ENCODE measurements at places on chromosomes 4 and X.

- no peak for DNase-seq
Observed at GRCh38 chr4:52718123-52718522, 33.1 kb downstream of the ERVMER34-1 start.

GRCh38 chr4:74206088-74206825 is 48.3 kb downstream of the MTHFD2L start:
- DNase-seq, result no peak

- no peak for DNase-seq
Observed at GRCh38 chr4:60396341-60397049, 803.6 kb upstream of the ADGRL3 start.

DNA sequence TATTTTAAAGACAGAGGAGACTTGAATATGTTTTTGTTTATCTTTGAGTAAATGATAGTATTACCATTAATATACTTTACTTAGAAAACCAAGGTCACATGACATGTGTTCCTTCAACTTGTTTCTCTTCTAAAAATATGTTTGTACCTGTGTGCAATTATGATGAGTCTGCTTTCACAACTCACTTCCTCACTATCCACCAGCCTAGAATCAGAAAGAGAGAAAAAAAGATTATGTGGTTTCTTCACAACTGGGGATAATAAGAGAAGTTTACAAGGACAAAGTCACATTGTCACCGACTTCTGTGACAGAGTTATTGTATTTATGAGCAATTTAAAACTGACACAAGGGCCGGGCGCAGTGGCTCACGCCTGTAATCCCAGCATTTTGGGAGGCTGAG is 1112.1 kb downstream of the RPA4 start:
- no peak for DNase-seq

DNA sequence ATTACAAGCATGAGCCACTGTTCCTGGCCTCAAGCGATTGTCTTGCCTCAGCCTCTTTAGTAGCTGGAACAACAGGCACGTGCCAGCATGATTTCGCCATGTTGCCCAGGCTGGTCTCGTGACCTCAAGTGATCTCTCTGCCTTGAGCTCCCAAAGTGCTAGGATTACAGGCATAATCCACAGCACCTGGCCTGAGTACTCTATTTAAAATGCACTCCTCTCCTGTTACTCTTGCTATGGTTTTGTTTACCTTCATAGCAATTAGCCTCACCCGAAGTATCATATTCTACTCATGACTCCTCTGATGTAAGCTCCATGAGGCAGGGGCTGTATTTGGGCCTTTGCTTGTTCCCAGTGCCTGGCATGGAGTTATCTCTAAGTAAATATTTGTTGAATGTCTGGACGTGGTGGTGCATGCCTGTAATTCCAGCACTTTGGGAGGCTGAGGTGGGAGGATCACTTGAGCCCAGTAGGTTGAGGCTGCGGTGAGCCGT is 92.5 kb upstream of the SLC34A2 start:
- DNase-seq, result no peak

DNA sequence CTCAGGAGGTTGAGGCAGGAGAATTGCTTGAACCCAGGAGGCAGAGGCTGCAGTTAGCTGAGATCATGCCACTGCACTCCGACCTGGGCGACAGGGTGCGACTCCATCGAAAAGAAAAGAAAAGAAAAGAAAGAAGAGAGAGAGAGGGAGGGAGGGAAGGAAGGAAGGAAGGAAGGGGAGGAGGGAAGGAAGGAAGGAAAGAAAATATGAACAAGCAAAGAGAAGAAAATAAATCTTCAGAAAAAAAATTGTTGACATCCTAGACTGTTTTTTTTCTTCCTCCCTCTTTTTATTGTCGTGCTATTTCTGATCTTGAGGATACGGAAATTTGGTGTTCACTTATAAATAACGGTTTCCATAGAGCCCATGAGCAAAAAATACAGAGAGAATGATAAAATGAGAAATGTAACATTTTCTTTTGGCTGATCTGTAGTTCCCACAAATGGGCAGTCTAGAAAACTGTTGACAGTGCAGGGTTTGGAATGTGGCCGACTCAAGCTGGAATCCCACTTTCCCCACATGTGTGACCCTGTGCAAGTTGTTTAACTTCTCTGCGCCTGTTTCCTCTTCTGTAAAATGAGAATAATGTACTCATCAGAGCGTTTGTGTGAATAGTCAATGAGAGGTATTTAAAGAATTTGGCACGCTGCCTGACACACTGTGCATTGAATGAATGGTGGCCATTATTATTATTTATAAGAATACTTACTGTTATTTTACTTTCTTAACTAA is 19.4 kb downstream of the SORBS2 start:
- DNase-seq, result no peak

GRCh38 chr4:153619811-153620210 is 64.3 kb upstream of the TLR2 start:
- DNase-seq, result no peak

- no peak for DNase-seq
Observed at GRCh38 chr4:170698334-170698733, 608.6 kb upstream of the AADAT start.

DNA sequence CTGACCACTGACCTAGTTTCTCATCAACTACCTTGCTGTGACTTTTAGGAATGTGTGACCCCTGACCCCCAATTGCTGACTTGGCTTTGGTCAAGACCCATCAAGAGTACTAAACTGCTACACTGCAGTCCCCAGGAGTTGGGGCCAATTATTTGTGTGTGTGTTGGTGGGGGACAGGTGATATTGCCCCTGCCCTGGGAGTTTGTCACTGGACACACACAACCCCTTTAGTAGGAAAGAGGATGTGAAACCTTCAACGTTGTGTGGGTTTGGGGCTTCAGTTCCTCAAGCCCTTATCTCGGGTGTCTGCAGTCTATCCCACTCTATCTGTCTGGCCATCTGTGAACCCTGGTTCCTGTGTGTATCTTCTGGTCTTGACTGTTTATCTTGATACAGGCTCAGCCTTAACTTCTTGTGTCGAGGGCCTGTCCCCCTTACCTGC is 6.5 kb downstream of the SASH3 start:
- DNase-seq, result no peak

GRCh38 chr4:71257761-71258160 is 81.1 kb upstream of the SLC4A4 start:
- DNase-seq, result no peak

DNA sequence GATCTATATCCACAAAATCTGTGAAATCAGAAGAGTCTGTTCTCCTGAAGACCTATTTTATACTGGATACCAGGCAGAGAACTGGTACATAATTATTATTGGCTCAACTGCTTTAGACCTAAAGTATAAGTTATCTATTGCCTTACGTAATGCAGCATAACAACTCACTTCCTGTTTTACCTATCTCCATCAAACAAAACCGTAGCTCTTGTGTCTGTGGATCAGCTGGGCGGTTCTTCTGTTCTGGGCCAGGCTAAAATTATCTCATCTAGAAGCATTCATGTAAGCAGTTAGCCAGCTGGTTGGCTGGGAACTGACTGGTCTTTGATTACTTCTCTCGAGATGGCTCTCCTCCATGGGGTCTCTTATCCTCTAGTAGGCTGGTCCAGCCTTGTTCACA is 57.8 kb downstream of the PPP1R2C start:
- no peak for DNase-seq

DNA sequence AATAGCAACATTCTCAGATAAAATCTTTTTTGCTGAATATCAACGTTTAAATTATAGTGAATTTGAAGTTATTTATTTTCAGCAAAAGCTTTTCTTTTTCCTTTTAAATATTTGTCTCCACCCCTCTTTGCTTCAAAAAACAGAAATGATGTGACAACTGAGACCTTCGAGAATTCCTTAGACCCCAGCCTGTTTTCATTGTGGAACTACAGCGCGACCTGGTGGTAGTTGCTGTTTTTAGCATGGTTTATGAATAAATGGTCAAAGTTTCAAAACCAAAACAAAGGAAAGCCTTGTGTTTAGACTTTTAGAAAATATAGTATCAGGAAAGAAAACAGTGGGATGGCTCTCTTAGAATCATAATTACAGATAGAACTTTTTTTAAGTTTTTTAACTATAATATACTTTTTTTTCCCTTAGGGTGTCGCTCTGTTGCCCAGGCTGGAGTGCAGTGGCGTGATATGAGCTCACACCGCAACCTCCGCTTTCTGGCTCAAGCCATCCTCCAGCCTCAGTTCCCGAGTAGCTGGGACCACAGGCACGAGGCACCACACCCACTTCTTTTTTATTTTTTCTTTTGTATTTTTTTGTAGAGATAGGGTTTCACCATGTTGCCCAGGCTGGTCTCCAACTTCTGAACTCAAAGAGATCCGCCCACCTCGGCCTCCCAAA is 26.8 kb upstream of the TMEM184C start:
- DNase-seq, result peak; percentile 4

- no peak for DNase-seq
Observed at GRCh38 chr4:182288534-182288933, 45.3 kb downstream of the TENM3 start.

DNA sequence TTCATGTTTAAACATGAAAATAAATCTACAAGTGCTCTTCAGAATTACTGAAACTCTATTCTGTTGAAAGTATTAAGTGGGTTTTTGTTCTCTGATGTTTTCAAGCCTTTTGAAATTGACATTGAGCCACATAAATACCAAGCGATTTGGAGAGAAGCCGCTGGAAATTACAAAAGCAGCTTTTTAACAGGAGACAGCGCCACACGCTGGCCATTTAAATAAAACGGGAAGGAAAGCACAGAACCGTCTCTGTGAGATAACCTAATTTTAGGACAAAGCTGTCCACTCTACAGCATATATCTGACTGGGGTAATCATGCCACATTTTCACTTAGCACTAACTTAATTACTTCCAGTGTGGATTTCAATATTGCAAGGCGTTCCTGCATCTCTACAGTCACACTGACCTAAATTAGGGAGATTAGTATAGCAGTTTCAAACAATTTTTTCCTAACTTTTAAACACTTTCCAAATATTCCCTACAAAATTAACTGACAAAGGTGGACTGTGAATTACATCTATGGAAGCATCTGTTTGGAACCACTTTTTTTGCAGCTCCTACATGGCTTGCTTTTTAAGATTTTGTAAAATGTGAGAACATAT is 6.8 kb upstream of the ANOS1 start:
- peak; percentile 32 for DNase-seq

- DNase-seq, result no peak
Observed at GRCh38 chr4:143489106-143489505, 24.4 kb upstream of the SMARCA5 start.

Measured in CD4-positive, CD25-positive, alpha-beta regulatory T cell (primary cell).